ENCODE measurements at places on chromosomes 6 and 20. TPM values are rescaled to one million over a fixed set of nuclear protein-coding genes. Genes with fewer than 3 reads are reported as not detected.

The TMC2 gene
- total RNA-seq, result not detected

The PSMG4 gene
- 28.8 TPM for total RNA-seq

The BNIP5 gene
- total RNA-seq, result not detected

The WFDC2 gene
- total RNA-seq, result not detected

The KHDRBS2 gene
- not detected for total RNA-seq

The DNAAF9 gene
- 12.2 TPM for total RNA-seq

The SCGN gene
- total RNA-seq, result not detected

The GDAP1L1 gene
- not detected for total RNA-seq

The KIF6 gene
- total RNA-seq, result 1.4 TPM

The DOK5 gene
- total RNA-seq, result 0.29 TPM

The MEI4 gene
- total RNA-seq, result not detected

The PRDM1 gene
- 1.8 TPM for total RNA-seq

The CCM2L gene
- not detected for total RNA-seq

The SRSF12 gene
- total RNA-seq, result not detected

The TSBP1 gene
- total RNA-seq, result not detected

The PACSIN1 gene
- not detected for total RNA-seq

The CLIC5 gene
- not detected for total RNA-seq

The TMEM200A gene
- 7.3 TPM for total RNA-seq

The CNR1 gene
- total RNA-seq, result 2.3 TPM

The EXOC2 gene
- total RNA-seq, result 17.3 TPM

The CLPSL2 gene
- total RNA-seq, result not detected

The RIPPLY2 gene
- total RNA-seq, result not detected

The MMP24 gene
- total RNA-seq, result 0.86 TPM

The FAM209B gene
- not detected for total RNA-seq

The CRISP3 gene
- total RNA-seq, result not detected

The KCNQ2 gene
- total RNA-seq, result 1.4 TPM

The MBOAT1 gene
- 12.7 TPM for total RNA-seq

The KCNG1 gene
- 50.0 TPM for total RNA-seq

The HCK gene
- not detected for total RNA-seq

The RNF39 gene
- total RNA-seq, result not detected

The PRICKLE4 gene
- total RNA-seq, result not detected

The PNLDC1 gene
- total RNA-seq, result 0.18 TPM

The LAMP5 gene
- not detected for total RNA-seq

The ALDH5A1 gene
- total RNA-seq, result 7.2 TPM

The HLA-B gene
- 276 TPM for total RNA-seq

The GNAS-AS1 gene
- total RNA-seq, result not detected

The LY6G6D gene
- total RNA-seq, result not detected

The FAM120B gene
- total RNA-seq, result 17.0 TPM

Measured in myometrial cell (primary cell).